ENCODE measurements at places on chromosomes 2 and 18.
A peak's percentile ranks its signal among the peaks of the same experiment; 100 is the strongest.

GRCh38 chr2:216139884-216140283 lies 30.7 kb downstream of the XRCC5 start:
- no peak for DNase-seq

- no peak for DNase-seq
Observed at GRCh38 chr2:177283906-177284305, 19.4 kb upstream of the NFE2L2 start.

- DNase-seq: no peak
Observed at GRCh38 chr18:31596081-31596872, 4.6 kb downstream of the TTR start.

GRCh38 chr2:42787424-42787787 lies 5.0 kb downstream of the HAAO start:
- DNase-seq: no peak

GRCh38 chr18:24346254-24346653 lies 51.4 kb downstream of the OSBPL1A start:
- no peak for DNase-seq

DNA sequence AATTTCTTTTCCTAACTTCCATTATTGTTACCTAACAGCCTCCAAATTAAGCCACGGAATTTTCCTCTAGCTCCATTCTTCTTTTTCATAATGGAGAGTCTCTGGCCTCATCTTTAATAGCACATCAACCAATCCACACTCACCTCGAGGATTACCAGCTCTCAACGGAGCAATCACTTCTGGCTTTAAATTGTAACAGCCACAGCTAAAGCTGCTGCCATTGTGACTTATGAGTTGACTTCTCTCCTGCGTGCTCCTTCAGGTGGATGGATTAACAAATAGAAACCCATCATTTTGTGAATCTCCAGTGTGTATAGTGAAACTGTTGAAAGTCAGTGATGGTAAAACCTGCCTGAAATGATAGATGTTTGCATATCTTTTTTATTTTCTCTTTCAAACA lies 24.9 kb upstream of the SLC5A7 start:
- DNase-seq: no peak

GRCh38 chr2:233418761-233419546 lies 64.7 kb downstream of the DGKD start:
- peak; percentile 81 for DNase-seq

- no peak for DNase-seq
Observed at GRCh38 chr2:209556354-209556961, 132.6 kb downstream of the MAP2 start.

DNA sequence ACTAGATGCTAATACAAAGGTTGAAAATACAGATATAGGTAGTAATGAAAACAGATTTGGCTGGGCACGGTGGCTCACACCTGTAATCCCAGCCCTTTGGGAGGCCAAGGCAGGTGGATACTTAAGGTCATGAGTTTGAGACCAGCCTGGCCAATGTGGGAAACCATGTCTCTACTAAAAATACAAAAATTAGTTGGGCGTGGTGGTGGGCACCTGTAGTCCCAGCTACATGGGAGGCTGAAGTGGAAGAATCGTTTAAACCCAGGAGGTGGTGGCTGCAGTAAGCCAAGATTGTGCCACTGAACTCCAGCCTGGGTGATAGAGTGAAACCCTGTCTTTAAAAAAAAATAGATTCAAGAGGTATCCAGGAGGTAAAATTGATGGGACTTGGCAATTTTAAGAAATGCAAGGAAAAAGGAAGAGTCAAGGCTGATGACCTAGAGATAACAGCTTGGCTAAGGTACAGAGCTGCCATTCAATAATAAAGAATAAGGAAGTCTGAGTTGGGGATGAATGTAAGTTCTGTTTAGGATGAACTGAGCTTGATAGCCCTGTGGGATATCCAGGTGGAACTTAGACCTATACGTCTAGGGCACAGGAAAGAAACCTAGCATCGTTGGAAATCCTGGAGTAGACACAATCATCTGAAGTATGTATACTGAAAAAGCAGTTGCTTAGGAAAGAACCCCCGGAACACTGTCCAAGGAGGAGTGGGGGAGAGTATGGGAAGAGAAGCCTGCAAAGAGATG lies 9.1 kb downstream of the MAT2A start:
- DNase-seq: no peak

DNA sequence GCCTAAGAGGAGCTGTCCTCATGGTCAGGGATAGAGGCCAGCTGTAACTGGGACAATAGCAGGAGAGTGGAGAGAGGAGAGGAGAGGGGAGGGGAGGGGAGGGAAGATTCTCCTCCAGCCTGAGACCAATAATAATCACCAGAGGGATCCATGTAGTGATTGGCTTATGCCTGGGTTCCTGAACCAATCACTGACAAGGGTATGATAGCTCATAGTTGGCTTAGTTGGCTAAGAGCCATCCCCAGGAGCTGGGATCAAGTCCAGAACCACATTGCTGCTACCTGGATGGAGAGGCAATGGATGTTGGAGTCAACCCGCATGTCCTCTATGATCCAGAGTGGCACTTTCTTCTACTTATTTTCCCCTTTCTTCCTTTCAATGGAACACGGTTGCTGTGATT lies 7.7 kb upstream of the ST8SIA5 start:
- no peak for DNase-seq

DNA sequence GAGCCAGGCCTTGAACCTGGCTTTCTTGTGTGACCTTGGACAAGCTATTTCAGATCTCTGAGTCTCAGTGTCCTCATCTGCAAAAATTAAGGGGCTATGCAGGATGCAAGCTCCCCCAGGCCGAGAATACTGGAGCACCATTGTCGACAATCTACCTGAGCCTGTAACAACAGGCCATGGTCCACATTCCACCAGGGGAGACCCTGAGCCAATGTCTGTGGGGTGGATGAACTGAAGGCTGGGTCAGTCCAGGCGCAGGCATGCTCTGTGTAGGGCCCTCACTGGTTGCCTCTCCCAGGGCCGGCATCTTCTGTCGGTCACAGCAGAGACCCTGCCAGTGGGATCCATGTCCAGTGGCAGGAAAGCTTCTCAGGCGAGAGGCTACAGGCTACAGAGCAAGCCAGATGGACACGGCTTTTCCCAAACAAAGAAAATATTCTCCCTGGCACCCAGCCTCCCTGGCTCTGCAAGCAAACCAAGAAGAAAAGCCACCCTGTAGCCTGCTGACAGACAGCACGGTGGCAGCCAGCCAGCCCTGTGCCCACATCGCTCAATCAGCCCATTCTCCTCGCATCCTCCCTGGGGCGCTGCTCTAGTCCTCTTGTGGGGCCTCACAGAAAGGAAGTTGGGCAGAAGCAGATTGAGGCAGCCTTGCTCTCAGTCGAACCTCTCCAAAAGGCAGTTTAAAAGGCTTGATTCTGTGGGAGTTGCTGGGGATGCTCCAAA lies 48.7 kb upstream of the FZD7 start:
- DNase-seq: no peak

GRCh38 chr2:86016581-86016980 lies 89.1 kb downstream of the POLR1A start:
- DNase-seq: no peak

DNA sequence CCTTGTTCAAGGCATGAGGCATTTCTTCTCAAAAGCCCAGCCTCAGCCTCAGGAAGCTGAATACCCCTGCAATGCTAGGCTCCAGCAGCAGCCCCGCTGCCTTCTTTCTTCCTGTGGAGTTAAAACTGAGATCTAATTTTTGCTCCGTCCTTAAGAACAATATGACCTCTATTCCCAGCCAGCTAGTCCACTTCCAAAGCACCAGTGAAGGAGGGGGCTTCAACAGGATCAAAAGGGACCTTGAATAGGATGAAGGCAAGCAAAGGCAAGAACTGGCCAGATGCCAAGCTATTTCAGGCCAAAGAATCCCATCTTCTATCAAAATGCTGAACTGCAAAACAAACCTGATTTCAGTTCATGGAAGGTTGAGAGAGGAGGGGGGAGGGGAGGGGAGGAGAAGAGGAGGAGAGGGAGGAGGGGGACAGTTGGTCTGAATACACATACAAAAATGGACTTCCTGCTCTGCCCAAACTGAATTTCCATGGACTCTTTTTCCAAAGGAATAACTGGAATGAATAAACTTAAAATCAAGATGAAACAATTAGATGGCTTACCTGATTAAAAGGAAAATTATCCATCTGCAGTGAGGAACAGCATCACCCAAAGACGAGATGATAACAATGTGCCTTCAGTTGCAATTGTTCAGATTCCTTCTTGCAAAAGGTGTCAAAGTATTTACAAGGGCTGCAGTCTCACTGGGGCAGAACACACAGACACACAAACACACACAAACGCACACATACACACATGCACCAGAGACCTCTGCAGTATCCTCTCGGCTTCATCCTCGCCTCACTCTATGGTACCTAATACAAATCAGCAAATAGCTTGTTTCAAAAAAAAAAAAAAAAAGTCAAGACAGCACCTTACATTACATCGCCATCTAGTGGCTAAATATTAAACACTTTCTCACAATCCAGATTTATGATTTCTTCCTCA lies at the start of gene SCN1A:
SCN1A (minus strand) TSS at position 804 of the 939 bp plus-strand sequence. CDS start 54,399 bp downstream, outside the sequence.
- DNase-seq: no peak

- DNase-seq: no peak
Observed at GRCh38 chr2:203237346-203238238, 1.2 kb upstream of the CYP20A1 start.

DNA sequence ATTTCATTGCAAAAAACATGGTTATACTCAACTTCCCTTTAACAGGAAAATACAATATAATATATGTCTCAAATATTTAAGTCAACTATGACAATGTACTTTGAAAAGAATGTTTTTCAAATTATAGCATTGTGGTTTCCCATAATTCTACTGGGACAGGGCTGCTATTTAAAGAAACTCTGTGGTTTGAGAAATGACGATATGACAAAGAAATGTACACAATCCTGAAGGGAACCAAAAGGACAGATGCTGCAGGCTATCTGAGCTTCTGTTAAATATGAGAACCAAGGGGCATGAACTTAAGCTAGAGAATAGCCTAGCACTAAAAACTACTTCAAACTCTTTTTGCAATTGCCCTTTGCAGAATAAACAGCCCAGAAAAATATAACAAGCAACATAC lies 415.9 kb downstream of the GRB14 start:
- DNase-seq: no peak

DNA sequence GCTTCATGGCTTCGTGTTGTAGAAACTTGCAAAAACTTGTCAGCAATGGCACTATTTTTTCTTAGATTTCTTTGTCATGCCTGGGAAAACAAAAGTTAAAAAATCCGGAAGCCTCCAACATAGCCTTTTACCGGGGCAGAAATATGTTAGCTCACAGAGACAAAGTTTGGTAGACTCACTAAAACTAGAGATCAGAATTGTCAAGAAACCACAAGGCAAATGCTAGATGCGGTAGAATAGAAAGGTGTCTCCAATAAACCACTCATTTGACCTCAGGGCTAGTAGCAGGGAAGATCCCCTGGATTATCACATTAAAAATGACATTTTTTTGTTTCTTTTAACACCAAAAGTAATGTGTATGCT lies 405 bp downstream of the CASP10 start:
- DNase-seq: no peak

DNA sequence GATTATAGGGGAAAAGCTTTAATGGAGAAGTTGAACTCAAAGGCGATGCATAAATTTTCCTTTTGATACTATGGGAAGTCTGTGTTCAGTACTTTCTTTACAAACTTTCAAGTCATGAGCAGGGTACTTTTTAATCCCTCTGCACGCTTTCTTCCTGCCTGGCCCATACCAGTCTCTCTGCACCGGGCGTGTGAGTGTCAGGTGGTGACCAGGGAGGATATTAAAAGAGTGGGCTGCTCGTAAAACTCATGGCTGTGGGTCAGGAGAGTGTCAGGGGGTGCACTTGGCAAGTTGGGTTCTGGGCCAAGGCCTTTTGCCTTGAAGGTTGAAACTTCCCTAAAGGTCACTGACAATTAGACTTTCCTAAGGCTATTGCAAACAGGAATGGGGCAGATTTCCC lies 367.8 kb downstream of the GPD2 start:
- DNase-seq: no peak

DNA sequence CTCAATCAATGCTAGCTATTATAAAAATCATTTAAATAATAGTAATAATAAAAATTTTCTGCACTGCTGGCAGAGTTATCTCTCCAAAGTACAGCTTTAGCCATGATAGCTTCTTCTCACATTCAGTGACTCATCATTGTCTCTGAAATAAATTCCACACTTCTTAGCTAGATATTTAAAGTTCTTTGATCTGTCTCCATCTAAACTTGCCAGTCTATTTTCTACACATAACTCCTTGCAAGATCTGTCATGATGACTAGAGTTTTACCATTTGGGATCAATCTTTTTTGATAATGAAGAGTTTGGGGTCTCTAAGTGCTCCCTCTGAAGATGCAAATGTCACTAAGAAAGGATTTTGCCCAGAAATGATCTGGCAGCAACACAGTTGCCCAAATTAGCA lies 155.4 kb upstream of the LHCGR start:
- no peak for DNase-seq

GRCh38 chr18:5095239-5095638 lies 101.8 kb downstream of the AKAIN1 start:
- no peak for DNase-seq

DNA sequence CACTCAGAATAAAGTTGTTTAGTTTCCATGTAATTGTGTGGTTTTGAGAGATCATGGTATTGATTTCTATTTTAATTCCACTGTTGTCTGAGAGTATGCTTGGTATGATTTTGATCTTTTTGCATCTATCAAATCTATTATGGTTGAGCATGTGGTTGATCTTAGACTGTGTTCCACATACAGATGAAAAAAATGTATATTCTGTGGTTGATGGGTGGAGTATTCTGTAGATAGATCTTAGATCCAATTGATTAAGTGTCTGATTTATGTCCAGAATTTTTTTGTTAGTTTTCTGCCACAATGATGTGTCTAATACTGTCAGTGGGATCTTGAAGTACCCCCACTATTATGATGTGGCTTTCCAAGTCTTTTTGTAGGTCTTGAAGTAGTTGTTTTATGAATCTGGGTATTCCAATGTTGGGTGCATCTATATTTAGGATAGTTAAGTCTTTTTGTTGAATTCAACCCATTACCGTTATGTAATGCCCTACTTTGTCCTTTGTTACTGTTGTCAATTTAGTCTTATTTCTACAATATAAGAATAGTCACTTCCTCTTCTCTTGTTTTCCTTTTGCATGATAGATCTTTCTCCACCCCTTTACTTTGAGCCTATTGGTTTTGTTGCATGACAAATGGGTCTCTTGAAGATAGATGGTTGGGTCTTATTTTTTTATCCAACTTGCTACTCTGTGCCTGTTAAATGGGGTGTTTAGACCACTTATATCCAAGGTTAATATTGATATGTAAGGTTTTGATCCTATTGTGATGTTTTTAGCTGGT lies 101.8 kb downstream of the TRABD2A start:
- no peak for DNase-seq

DNA sequence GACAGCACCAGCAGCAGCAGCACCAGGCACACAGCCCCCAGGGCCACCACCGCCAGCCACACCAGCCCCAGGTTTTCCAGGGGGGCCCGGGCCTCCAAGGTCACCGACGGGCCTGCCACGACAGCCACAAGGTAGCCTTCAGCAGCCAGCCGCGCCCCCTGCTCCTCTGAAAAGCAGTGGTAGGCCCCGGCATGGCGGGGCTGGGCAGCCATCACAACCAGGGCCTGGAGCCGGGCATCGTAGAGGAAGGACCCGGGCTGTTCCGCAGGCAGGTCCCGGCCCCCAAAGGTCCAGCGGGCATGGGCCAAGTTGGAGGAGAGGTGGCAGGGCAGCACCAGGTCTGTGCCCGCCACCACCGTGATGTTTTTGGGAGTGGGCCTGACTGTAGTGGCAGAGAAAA lies 3.3 kb upstream of the ANKRD39 start:
- DNase-seq: peak; percentile 76

- DNase-seq: no peak
Observed at GRCh38 chr2:176110415-176111308, 3.6 kb downstream of the HOXD11 start.

Data from aorta (tissue), 5 donors.